ENCODE measurements at places on chromosomes 2 and 18.
A peak's percentile ranks its signal among the peaks of the same experiment; 100 is the strongest.

GRCh38 chr18:24831871-24832665 is 371.6 kb downstream of the HRH4 start:
- peak; percentile 84 for DNase-seq

DNA sequence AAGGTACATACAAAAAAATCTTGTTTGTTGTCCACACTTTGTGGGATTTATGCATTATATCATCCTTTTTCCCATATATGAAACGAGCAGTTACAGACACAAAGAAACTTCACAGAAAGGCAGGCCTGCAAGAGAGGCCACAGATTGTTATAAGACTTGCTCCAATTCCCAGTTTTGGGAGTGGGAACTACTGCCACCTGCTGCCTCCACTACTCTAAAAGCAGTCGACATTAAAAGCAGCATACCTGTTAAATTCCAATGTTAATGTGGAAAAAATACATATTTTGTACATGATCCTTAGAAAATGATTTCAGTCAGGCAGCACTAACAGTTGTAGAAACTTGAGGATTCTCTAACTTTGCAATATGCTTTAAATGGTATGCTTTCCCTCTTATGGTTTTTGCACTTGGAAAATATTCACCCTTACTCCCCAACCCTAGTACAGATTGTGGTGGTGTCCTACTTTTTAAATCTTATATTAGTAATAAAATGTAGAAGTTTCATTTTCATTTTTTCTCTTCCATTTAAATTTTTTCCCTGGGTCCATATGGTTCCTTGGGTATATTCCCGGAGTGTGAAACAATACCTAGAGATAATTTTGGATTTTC is 37.9 kb downstream of the SLC38A11 start:
- peak; percentile 46 for DNase-seq

GRCh38 chr2:714005-714741 is 37.0 kb upstream of the TMEM18 start:
- DNase-seq = peak; percentile 69

- DNase-seq = no peak
These were observed 303.8 kb upstream of the TRIB2 start for GRCh38 chr2:12412898-12413305.

- DNase-seq = no peak
These were observed 220.6 kb downstream of the SRBD1 start for GRCh38 chr2:45390441-45390840.

- no peak for DNase-seq
These were observed 23.5 kb upstream of the SCG2 start for GRCh38 chr2:223625652-223626051.

GRCh38 chr2:215736653-215737290 is 276.6 kb downstream of the MREG start:
- DNase-seq = no peak

- DNase-seq = no peak
These were observed 16.7 kb upstream of the FAM228A start for GRCh38 chr2:24158131-24158530.

DNA sequence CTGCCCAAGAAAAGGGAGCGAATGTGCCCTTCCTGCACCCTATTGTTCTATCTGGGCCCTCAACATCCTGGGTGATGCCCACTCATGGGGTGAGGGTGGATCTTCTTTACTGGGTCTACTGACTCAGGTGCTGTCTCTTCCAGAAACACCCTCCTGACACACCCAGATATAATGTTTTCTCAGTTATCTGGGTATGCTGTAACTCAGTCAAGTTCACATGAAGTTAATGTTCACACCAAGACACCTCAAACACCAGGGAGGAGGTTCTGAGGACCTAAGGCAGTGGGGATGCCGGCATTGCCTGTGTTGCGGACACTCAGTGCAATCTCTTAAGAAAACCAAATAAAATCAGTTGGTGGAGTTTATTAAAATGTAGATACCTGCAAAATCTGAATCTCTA is 500.9 kb downstream of the BCL11A start:
- no peak for DNase-seq

DNA sequence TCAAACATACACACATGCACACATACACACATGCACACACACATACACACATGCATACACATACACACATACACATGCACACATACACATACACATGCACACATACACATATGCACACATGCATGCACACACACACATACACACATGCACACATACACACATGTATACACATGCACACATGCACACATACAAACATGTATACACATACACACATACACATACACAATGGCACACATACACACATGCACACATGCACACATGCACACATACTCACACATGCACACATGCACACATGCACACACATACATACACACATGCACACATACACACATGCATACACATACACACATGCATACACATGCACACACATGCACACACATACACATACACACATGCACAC is 137.2 kb downstream of the ACKR3 start:
- no peak for DNase-seq

DNA sequence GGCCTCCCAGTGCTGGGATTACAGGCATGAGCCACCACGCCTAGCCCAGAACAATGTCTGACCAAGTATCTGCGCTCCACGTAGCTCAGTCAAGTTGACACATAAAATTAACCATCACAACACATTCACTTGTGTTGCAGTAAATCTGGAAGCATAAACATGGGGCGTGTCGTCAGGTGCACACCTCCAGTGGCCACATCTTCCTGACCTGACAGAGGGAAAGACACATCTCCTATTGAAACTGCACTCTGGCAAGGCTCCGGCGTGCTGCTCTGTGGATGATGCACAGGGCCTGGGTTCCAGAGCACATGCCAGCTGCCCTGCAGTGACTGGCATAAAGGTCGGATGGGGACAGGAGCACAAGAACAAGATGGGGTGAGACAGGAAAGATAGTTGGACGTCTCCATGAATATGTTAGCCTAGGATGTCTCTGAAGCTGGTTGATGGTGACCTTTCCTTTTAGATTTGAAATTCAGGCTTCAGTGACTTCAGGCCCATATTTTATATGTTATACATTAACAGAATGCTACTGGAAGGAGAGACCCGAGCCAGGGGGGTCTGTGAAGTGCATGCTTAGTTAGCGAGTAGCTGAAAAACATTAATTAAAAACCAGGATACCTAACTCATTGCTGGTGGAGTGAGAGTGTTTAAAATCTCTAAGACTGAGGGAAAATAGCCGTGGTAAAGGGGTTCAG is 10.9 kb downstream of the IMPA2 start:
- no peak for DNase-seq

GRCh38 chr2:76467326-76467725 is 756.6 kb upstream of the GCFC2 start:
- no peak for DNase-seq

GRCh38 chr2:67408346-67408745 is 11.2 kb downstream of the ETAA1 start:
- no peak for DNase-seq

GRCh38 chr2:134443814-134444480 is 190.1 kb downstream of the MGAT5 start:
- no peak for DNase-seq

Measured in left kidney (tissue), 8 donors.